T-helper 17 cell (primary cell): ENCODE measurements at places on chromosomes 11 and 22.

- DNase-seq, result no peak
Observed at GRCh38 chr11:46381048-46381818, at the start of gene MDK. MDK (plus strand) TSS chr11:46381669; CDS start chr11:46382058, 389 bp downstream.

DNA sequence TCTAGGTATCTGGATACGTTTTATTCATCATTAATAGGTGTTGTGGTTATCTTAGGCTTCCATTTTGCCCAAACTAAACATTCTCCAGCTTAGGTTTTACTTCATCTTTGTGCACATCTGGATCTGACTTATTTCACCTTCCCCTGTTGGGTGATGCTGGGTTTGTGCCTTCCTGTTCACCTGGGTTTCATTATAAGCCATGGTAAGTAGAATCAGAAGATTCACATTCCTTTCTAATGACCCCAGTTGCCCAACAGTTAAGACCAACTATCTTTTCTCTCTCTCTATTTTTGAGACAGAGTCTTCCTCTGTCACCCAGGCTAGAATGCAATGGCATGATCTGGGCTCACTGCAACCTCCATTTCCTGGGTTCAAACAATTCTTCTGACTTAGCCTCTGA, 44.6 kb downstream of the LMO2 start:
- DNase-seq, result no peak

DNA sequence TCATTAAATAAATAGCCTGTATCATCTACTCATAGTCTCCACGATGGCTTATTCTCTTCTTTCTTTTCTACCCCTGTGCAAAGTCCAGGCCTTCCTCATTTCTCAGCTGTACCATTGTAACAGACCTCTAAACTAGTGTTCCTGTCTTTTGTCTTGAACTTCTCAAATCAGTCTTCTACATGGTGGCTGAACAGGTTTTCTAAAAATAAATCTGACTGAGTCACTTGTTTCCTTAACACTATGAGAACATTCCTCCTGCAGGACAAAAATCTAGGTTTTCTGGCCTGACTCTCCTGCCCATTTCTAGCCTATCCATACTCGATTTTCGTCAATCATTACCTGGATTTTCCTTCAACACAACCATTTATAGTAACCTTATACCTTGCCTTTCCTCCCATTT, 1080.8 kb upstream of the TENM4 start:
- no peak for DNase-seq

DNA sequence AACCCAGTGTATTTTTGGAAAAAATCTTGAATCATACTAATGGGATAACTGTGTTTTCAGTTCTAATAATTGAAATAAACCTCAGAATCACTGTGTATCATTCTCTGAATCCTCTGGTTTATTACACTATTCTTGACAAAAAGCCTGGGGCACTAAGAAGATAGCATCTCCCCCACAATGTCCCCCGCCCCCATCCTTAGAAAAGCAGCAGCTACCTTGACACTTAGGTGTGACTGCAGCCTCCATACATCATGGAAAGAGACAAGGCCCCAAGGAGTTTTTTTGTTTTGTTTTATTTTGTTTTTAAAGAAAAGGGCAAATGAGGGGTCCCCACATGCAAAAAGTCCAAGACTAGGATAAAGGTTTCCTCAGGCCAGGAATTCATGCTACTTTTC, 124.8 kb downstream of the APOL5 start:
- DNase-seq, result no peak

- DNase-seq, result no peak
Observed at GRCh38 chr11:73265853-73266645, 6.1 kb upstream of the P2RY6 start.

DNA sequence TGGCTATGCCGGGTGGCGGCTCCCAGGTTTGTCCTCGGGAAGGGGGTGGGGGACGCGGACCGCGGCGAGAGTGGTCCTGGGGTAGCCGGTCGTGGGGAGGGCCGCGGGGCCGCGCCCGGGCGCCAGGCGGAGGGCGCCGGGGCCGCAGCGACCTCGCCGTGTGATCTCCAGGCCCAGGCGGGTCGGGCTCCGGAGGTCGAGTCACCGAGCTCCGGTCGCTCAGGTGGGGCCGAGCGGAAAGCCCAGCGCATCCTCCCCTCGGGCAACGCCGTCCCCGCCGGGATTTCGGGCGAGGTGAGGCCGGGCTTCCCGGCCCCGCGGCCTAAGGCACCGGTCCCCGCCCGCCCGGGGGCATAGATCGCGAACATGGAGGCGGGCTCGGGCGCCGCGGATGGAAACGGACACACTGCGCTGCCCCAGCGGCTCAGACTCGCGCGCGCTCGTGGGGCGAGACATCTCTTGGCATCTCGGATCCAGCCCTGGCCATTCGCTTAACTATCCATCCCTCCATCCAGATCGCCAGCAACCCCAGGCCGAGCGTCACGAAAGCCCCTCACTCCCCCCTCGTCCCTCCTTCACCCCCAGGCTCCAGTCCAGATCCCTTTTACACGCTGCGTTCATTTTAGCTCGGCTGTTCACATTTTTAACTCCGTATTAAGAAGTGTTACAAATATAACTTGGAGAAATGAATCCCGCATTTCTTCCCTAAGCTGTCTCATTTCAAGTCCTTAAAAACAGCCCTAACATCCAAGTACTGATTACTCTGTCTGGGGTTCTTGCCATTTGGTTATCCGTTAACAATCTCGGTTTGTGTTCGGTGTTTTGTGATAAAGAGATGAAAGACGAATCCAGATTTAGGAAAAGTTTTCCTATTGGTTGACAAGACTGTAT, 460 bp downstream of the ZC3H12C start:
- no peak for DNase-seq

DNA sequence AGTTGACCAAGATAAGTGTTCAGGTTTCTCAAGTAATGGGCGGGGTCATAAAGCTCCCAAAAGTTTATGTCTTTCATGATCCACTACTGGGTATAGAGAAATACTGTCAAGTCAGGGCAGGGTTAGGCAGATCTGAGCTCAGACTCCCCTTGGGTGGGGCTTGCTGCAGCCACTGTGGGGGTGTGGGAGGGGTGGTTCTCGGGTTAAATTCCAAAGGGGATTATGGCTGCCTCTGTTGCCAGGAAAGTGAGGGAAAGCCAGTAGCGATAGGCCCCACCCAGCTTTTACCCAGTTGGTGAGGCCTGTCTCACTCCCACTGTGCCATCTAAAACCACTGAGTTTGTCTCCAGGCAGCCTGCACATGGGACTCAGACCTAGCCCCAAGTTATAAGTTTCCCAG, 37.8 kb downstream of the DLG2 start:
- DNase-seq, result no peak

DNA sequence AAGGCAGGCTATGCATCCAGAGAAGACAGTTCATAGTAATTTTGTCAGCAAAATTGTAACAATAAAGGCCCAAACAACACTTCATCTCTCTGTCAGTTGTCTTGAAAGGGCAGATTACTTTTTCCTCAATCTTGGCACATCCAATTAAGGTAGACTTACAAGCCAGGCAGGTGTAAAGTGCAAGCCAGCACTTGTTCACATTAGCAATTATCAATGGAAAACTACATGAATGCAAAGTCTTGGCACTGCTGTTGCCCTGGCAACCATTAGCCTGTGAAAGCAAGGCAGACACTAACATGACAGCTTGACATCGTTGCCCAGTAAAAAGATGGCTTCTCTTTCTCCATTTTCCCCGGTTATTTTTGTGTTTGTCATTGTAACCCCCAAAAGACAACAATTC, 677.2 kb upstream of the TENM4 start:
- no peak for DNase-seq

DNA sequence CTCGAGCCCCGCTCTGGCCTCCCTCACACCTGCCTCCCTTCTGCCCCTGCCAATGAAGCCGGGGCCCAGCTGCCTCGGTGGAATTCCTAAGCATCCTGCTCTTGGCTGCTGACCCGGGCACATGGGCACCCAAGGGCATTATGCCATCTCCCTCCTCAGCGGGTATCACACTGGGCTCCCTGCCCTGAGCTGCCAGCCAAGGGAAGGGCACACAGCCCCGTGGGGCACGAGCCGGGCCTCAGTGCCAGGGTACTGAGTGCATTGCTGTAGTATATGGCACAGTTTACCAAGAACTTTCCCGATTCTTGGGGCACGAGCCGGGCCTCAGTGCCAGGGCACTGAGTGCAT, 43.8 kb upstream of the JAM3 start:
- no peak for DNase-seq
